Kidney (tissue), 22 donors: ENCODE measurements at places on chromosomes 2 and 18. TPM values are rescaled to one million over a fixed set of nuclear protein-coding genes. Genes with fewer than 3 reads are reported as not detected.

MAIP1 gene
- 16.0 TPM for total RNA-seq

ANKRD29 gene
- total RNA-seq = 4.9 TPM

CDH19 gene
- total RNA-seq = 0.94 TPM

GYPC gene
- 51.1 TPM for total RNA-seq

OSBPL6 gene
- 0.91 TPM for total RNA-seq

HOXD4 gene
- 27.8 TPM for total RNA-seq

DPYSL5 gene
- not detected for total RNA-seq

IL1B gene
- total RNA-seq = 2.9 TPM

G6PC2 gene
- not detected for total RNA-seq

PFN4 gene
- total RNA-seq = 0.79 TPM

ALKAL2 gene
- total RNA-seq = 18.2 TPM

GALM gene
- total RNA-seq = 17.9 TPM

LCT gene
- total RNA-seq = not detected

SERPINB13 gene
- not detected for total RNA-seq

MAP4K3 gene
- total RNA-seq = 39.5 TPM

NYAP2 gene
- total RNA-seq = 0.66 TPM

ANKRD53 gene
- total RNA-seq = 1.3 TPM

SLC4A5 gene
- total RNA-seq = 5.2 TPM

RAMP1 gene
- total RNA-seq = 8.8 TPM

ANKRD62 gene
- not detected for total RNA-seq

UGT1A5 gene
- total RNA-seq = 2.1 TPM

CDK15 gene
- total RNA-seq = 2.7 TPM

LIMS4 gene
- 2.9 TPM for total RNA-seq

SNORC gene
- 2.7 TPM for total RNA-seq

SERPINB4 gene
- total RNA-seq = not detected
